ENCODE measurements at places on chromosomes 1 and 21.
A peak's percentile ranks its signal among the peaks of the same experiment; 100 is the strongest.

GRCh38 chr1:147891088-147891487 is 11.5 kb upstream of the GJA8 start:
- DNase-seq = no peak

DNA sequence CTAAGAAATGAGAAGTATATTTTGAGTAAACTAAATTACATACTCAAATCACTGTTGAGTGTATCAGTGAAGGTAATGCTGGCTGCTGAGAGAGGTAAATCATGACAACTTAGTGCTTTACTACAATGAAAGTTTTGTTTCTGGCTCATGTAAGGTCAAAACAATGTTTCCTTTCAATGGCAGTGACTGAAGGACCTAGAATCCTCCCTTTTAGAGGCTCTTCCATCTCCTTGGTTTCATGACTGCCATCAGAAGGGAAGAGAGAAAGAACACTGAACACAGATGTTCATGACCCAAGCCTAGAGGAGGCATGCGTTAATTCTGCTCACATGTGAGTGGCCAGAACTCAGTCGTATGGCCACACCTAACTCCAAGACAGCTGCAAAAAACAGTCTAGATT is 130.6 kb downstream of the AKT3 start:
- DNase-seq = no peak

DNA sequence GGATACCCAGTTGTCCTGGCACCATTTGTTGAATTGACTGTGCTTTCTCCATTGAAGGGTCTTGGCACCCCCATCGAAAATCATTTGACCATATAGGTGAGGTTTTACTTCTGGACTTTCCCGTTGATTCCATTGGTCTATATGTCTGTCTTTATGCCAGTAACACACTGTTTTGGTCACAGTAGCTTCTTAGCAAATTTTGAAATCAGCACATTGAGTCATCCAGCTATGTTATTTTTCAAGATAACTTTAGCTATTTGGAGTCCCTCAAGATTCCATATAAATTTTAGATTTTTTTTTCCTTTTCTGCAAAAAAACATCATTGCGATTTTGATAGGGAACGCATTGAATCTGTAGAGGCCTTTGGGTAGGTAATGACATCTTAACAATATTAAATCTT is 235.6 kb downstream of the SMYD3 start:
- DNase-seq = no peak

DNA sequence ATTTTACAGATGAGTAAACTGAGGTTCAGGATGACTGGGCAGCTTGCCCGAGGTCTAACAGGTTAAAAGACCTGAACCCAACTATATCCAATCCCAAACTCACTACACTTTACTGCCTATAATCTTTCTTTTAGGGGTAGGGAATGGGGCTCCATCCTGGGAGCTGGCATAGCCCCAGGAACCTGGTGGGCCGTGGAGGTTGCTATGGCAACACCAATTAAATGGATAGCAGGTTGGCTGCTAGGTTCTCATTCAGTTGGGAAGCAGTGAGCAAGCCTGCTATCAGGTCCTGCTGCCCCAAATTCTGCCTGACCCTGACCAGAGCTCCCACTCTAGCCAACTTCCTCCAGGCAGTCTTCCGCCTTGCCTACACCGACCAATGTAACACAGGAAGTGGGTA is 40.9 kb downstream of the LRP8 start:
- DNase-seq = no peak

- no peak for DNase-seq
Observed at GRCh38 chr1:180581635-180582039, 22.9 kb downstream of the OVAAL start.

GRCh38 chr1:167839009-167839408 is 74.9 kb downstream of the ADCY10 start:
- DNase-seq = no peak

GRCh38 chr1:19623523-19623922 is 20.6 kb upstream of the NBL1 start:
- no peak for DNase-seq

GRCh38 chr21:18810136-18810535 is 406.6 kb upstream of the TMPRSS15 start:
- DNase-seq = no peak

- no peak for DNase-seq
Observed at GRCh38 chr1:202856014-202856413, 32.9 kb downstream of the RABIF start.

DNA sequence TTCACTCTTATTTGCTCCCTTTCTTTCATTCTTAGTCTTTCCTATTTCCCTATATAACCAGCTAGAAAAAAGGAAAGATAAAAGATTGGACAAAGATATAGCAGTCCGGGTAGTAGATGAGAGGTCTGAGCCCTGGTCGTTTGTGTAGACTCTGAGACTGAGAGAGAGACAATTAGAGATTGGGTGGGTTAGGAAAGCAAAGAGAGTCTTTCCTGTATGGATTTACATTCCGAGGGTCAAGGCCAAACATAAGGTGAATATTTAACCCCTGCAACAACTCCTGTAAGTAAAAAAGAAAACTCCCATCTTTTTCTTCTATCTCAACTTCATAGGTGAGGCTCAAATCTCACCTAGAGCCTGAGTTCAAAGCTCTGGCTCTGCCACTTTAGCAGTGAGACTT is 218.0 kb upstream of the FGGY start:
- DNase-seq = no peak

- DNase-seq = no peak
Observed at GRCh38 chr1:175498002-175498401, 245.4 kb downstream of the TNR start.

DNA sequence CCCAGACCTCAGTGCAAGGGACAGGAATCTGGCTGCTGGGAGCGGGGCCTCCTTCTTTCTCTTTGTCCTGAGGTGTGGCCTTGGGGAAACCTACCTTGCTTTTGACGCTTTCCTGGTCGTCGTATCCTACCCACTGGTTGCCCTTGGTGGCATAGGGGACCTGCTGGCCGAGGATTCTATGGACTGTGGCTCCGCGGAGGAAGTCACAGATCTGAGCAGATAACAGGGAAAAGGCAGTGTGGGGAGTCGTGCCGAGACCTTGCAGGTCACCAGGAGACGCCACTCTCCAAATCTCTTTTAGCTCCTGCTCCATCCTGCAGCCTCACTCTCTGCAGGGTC is 4.0 kb upstream of the MYBPH start:
- no peak for DNase-seq

GRCh38 chr1:239854922-239855321 is 236.8 kb upstream of the FMN2 start:
- DNase-seq = no peak

DNA sequence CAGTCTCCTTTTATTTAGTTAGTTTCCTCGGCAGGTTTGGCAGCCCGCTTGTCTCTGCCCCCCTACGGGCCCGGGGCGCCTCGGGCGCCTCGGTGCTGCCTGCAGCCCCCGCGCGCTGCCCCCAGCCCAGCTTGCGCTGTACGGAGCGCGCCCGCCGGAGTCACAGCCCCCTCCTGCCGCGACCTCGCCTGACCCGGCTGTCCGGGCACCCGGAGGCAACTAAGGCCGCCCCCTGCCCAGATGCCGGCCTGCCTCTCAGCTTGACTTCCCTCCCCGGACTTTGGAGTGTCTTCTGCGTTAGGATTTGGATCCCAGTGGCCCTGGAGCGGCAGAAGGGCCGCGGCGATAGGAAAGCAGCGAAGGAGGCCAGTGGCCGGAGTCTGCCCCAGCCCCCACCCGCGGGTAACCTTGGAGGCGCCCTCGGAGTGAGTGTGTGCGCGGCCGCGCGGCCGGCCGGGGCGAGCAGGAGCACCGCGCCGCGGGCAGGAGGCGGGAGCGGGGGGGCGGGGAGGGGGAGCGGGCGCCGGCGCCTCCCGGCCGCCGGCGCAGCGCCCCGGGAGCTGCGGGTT is 7.6 kb downstream of the CDKN2C start:
- DNase-seq = peak; percentile 73

DNA sequence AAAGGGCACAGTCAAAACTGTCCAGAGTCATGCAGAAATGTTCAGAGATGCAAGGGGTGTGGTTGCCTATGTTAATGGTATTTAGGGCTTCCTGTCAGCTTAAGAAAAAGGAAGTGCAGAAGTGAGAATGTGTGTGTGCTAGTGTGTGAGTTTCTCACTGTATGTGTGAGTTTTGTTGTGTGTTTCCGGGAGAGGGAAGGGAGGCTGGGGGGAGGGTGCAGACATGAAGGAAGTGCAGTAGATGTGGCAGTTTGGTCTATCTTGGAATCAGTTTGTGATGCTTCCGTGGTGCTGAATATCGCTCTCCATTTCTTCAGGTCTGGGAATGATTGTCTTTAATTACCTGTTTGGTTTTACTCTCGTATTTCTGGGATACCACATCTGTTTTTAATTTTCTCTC is 16.5 kb upstream of the ATP6V1G3 start:
- DNase-seq = no peak

GRCh38 chr1:201955729-201956143 is 433 bp downstream of the TIMM17A start:
- DNase-seq = no peak

- no peak for DNase-seq
Observed at GRCh38 chr1:194795917-194796593, 1609.6 kb upstream of the B3GALT2 start.

GRCh38 chr21:25551569-25551968 is 55.7 kb downstream of the MRPL39 start:
- no peak for DNase-seq

DNA sequence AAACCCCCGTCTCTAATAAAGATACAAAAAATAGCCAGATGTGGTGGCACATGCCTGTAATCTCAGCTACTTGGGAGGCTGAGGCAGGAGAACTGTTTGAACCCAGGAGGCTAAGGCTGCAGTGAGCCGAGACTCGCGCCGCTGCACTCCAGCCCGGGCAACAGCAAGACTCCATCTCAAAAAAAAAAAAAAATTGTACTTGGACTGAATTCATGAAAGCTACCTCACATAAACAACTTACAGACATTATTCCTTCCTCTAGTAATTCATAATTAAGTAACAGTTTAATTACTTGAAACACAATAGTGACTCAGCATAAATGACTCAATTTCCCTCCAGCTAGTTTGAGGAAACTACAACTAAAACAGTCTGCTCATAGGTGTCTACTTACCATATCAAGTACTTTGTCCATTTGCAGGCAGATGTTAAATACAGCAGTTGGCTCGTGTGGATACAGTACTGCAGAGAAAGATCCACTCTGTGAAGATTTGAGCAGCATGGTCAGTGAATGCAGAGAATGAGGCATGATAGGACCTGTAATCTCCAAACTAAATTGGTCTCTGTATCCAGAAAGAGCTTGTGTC is 9.4 kb downstream of the DONSON start:
- no peak for DNase-seq

DNA sequence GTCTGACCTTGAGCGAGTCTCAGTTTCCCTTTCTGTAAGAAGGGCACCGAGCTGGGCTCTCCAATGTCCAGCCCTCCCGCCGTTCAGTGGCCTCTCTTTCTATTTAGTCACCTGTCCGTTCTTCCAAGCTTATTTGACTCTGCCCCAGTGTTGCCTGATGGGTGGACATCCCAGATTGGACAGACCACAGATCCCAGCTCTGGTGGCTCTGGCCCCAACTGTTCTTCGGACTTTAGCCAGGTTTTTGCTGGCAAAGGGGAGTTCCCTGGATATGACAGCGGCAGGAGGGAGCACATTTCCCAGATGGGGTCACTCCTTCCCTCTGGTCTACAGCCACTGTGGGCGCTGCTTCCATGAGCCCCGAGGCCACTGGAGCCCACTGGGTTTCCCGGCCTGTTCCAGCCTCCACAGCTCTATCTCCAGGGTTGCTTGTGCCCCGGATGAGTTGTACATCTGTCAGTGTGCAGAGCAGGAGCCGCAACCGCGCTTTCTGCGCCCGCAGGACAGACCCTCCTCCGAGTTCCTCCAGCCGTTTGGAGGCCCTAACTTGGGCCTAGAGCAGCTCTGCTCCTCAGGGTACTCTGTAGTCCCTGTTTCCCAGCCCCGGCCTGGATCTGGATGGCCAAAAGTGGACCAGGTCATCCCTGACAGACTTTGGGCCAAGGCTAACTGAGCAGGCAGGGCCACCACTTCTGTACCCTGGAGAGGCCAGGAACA is 3.8 kb downstream of the DMBX1 start:
- DNase-seq = no peak

DNA sequence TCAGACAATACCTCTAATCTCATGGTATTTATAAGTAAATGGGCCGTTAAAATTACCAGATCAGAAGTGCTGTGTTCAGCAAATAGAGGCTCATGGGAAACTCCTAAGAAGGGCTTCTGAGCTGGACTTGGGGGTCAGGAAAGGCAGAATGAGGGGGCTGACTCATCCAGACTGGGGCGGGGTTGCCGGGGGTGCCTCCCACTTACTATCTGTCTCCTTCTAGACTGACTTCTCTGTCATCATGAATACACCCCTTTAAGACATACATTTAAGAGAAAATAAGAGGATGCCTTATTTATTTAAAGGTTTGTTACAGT is 96.0 kb upstream of the ERRFI1 start:
- DNase-seq = no peak

- DNase-seq = no peak
Observed at GRCh38 chr1:95010158-95010557, 62.6 kb downstream of the ALG14 start.

DNA sequence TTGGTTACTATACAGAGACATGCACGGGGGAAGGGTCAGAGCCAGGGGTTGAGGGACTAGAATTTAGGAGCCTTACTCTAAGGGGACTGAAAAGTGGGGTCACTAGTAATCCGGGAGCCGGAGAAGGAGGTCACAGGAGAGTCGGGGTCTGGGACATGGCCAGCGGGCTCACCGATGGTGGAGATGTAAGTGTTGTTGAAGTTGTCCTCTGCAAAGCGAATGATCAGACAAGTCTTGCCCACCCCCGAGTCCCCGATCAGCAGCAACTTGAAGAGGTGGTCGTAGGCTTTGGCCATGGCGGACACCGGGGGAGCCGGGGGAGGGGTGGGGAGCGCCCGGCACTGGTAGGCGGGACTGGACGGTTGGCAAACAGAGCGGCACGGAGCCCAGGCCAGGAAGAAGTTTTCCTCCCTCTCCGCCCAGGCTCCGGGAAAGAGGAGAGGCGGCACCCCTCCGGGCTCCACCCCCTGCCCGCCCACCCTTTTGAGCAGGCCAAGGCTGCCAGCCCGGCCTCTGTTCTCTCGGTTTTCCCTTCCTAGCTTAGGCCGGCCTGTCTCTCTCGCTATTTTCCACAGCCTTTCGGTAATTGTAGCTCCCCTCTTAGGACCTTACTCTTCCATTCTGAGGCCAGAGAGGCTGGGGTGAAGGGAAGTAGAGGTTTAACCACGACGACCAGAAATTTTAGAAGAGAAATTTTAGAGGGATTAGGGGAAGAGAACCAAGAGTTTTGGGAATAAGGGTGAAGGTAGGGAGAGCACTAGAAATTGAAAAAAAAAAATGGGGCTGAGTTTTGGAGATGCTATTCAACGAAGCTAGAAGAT is at the start of gene RAB13:
Gene RAB13 (minus strand): TSS at position 399 of the 821 bp plus-strand sequence. CDS start 103 bp downstream, at position 296.
- DNase-seq = peak; percentile 86

DNA sequence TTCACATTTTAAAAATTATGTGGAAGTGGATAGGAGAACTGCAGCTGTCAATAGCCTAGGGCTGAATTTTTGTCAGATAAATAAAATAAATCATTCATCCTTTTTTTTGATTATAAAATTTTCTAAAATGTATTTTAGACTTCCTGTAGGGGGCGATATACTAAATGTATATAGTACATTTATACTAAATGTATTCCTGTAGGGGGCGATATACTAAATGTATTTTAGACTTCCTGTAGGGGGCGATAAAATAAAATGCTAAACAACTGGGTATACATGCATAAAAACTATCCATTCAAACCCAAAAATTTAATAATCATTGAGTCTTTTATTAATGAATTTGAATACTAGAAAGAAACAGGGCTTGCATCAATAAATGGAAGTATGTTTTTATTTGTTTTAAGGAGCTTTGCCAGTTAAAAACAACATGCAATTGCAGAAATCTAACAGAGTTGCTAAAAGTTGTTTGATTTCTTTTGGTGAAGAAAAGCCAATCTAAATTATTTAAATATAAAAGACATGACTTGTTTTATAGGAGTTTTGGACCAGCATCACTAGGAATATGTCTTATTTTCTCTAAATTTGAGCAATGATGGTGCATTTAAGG is 31.4 kb downstream of the CLCA1 start:
- DNase-seq = no peak

Measured in body of pancreas (tissue), 4 donors.